ENCODE measurements at places on chromosomes 6 and 20.

DNA sequence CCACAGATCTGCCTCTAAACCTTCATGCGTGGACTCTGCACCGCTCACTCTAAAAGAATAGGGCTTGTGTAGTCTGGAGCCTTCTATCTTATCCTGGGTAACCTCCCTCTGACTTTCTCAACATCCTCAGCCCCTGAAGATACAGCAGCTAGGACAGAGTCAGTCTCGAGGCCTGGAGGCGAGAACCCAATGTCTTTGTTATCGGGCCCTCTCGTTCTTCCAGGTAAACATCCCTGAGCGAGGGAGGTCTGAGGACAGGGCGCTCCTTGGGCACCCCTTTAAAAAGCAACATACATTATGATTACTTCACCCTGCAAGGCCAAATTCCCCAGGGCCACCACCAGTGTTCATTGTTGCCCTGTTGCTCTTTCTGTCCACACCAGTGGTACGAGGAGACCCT, 110.8 kb upstream of the PRND start:
- DNase-seq = no peak

DNA sequence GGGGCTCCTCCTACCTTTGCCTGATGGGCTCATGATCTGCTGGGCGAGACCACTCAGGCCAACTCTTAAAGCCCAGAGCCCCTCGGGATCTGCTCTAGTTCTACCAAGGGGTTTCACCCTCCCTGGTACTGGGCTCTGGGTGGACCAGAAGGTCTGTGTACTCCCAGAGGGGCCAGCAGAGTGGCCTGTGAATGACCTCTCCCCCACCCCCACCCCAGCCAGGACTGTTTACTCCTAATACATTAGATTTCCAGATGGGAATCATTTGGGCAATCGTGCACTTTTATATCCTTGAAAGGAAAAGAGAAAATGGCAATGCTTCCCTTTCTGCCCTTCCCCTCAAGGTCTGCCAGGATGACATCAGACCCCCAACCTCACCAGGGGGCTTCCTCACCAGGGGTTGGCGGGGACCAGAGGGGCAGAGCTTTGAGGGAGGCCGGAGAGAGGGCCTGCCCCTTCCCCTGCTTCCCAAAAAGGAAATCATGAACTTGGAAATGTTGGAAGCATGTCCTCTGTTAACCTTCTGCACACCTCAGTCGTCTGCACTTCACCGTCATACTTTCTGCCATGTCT, 37.1 kb upstream of the PMEPA1 start:
- no peak for DNase-seq

- no peak for DNase-seq
Measured at GRCh38 chr20:8855315-8855714, 213.6 kb upstream of the PLCB4 start.

GRCh38 chr6:6587696-6588063, 840 bp upstream of the LY86 start:
- no peak for DNase-seq

- no peak for DNase-seq
Measured at GRCh38 chr20:1491281-1491840, at the start of gene SIRPB2. TSS of gene SIRPB2 (minus strand) at chr20:1491420. CDS start at chr20:1491359, 61 bp downstream.

GRCh38 chr6:136158387-136158821, 91.7 kb downstream of the MTFR2 start:
- no peak for DNase-seq
